ENCODE measurements at places on chromosomes 5 and 9.

GRCh38 chr5:53355931-53356330, 124.5 kb upstream of the FST start:
- no peak for DNase-seq

GRCh38 chr9:68951879-68952659, 61.8 kb downstream of the PRKACG start:
- DNase-seq = no peak

DNA sequence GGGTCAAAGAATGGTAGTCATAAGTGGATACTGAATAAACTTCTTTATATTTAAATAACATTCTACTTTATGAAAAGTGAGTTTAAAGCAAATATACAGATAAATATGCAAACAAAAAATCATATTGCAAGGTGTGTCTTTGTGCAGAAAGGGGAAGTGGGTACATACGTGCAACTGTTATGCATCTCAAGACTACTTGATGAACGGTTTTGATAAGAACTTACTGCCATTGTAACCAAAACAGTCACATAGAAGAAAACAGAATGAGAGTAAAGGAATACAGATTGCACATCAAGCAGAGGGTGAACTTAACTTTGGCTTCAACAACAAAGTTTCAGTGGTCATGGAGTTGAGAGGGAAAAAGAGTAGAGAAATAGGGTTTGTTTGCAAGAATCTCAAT, 9.9 kb downstream of the CAMK4 start:
- no peak for DNase-seq

- no peak for DNase-seq
These were observed 69.7 kb upstream of the TAF11L2 start for GRCh38 chr5:17428176-17428800.

DNA sequence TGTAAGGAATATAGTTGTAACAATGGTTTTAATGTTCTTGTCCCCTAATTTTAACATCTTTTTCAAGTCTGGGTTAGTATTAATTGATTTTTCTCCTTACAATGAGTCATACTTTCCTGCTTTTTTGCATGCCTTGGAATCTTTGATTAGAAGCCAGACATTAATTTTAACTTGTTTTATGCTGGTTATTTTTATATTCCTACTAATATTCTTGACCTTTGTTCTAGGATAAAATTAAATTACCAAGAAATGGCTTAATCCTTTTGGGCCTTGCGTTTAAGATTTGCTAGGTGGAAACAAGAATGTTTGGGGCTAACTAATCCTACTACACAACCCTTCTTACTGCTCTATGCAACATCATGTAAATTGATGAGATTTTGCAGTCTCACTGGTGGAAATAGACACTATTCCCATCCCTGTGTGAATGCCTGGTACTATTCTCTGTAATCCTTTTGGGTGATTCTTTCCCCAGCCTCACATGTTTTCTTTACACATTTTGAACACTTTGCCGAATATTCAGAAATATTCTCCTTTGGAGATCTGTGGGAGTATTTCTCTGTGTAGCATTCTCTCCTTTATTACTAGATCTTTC, 47.2 kb downstream of the ZCCHC7 start:
- no peak for DNase-seq

- no peak for DNase-seq
These were observed 80.3 kb downstream of the SECISBP2 start for GRCh38 chr9:89398621-89399020.

DNA sequence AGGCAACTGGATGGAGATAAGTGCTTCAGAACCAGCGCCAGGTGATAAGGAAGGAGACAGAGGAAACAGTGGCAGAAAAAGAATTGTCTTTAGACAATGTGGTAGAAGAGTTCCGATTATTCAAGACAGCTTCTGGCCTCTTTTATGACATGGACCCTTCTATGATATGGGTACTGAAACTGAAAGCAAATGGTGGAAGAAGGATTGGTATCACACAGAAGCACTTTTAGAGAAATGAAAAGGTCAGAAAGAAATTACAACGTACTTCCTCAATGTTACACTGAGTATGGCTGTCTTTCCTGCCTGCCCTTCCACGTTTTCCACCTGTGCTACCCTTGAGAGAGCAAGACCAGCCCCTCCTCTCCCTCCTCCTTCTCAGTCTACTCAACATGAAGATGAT, 959.3 kb downstream of the DNAH5 start:
- DNase-seq = no peak

DNA sequence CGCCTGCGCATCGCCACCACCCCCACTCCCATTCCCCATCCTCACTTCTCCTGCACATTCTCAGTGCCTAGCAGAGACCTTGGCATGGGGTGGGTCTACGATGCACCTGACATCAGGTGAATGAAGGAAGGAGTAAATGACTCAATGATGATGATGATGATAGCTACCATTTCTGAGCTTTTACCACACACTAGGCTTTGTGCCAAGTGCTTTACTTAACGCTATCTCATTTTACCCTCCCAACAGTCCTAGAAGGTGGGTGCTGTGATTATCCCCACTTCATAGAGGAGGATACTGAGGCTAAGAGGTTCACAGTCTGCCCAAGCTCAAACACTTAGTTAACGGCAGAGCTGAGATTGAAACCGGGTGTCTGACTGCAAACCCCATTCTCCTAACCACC, 27.1 kb downstream of the CAMK2A start:
- DNase-seq = no peak

DNA sequence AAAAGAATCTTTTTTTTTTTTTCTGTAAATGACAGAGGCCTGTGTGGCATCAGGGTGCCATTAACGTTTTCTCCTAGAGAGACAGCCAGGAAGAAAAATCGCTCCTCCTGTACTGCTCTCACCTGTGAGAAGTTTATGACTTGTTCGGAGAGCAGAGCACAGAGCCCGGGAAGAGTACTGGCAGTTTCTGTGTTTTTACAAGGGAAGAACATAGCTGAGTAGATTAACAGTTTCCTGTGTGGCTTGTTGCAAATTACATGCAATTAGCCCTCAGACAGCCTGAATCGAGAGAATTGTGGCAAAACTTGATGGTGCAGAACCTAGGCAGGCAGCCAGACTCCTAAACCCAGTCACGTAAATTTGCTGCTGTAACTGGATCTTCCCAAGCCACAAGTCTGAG, 32.1 kb downstream of the PRKACG start:
- DNase-seq = peak; percentile 62

DNA sequence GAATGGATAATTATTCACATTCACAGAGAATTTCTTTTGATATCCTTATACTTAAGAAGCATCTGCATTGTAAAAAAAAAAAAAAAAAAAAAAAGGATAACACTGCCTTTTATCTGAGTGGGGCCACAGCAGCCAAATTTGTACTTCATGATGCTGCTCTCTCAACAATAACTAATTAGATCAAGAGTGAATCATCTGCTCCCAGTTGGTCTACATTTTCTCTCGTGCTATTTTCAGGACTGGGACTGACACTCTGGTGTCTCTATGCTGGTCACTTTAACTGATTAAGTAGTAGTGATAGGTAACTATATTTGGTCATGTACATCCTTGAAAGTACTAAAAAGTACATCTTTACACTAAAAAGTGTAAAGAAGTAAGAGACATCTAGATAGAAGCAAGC, 90.1 kb downstream of the RFX3 start:
- DNase-seq = no peak

DNA sequence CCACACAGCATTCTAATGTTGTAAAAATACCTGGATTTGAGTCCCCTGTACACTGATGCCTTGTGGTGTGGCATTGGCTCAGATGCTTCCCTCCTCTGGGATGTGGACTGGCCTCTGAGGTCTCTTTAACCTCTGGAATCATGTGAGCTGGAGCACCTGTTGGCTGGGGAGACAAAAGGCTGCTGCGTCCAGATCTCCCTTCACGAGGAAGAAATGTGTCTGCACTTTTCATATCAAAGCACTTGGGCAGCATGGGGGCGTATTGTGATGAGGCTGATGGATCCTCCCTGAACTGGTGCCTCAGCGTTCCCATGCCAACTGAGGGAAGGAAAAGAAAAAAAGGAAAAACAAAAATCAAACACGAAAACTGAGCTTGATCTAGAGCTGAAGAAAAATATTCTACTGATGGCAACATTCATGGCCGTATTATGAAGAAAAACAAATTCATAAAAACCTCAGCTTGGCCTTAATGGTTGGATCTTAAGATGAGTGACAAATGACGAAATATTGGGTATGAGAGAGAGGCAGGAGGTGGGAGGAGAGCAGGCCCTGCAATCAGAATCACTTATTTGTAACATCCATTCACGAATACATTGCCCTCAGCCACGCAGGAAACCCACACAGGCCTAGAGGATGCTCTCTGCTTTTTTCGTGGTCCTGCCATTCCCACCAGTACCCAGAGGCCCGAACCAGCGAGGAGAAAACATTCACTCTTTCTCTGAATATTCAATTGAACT, 26.2 kb downstream of the GRIA1 start:
- DNase-seq = no peak

GRCh38 chr9:87381746-87382145, 115.9 kb upstream of the DAPK1 start:
- DNase-seq = no peak

DNA sequence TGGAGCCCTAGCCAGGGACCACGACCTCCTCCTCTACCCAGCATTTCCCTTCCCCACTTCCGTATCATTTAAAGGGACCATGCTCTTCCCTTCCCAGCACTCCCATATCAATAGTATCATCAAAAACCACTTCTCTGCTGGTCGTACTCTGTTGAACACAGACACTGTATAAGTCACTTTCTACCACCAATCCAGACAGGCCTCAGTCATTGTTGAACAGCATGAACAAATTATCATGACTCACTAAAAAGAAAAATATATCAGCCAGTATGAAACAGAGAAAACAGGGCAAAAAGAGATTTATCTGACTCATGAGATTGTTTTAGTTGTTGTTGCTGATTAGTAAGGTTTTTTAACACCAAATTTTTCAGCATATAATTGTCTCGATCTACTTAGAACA, 89.8 kb downstream of the CDKN2A start:
- no peak for DNase-seq

DNA sequence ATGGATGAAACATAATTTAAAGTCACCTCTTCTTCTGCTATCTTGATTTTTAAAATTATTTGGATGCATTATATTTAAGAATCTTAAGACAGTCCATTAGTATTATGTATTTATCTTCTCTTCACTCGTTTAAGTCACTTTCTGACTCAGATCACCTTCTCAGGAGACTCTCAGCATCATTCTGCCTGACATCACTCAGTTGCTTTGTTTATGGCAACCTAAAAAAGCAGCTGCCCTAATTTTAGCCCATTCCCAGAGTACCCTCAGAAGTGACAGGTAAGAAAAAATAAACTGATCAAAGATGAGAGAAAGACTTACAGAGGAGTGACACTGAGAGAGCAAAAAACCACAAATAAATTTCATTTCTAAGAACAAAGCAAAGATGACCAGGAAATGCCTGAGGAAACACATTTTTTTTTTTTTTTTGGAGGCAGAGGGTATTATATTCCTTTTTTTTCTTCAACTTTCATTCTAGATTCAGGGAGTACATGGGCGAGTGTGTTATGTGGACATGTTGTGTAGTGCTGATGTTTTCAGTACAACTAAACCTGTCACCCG, 140.5 kb downstream of the MUSK start:
- no peak for DNase-seq

GRCh38 chr9:131731237-131731636, 8.6 kb downstream of the RAPGEF1 start:
- peak; percentile 39 for DNase-seq
